ENCODE measurements at places on chromosomes 11 and 22.

GRCh38 chr11:18721561-18722292 lies 4.3 kb downstream of the IGSF22 start:
- no peak for DNase-seq

DNA sequence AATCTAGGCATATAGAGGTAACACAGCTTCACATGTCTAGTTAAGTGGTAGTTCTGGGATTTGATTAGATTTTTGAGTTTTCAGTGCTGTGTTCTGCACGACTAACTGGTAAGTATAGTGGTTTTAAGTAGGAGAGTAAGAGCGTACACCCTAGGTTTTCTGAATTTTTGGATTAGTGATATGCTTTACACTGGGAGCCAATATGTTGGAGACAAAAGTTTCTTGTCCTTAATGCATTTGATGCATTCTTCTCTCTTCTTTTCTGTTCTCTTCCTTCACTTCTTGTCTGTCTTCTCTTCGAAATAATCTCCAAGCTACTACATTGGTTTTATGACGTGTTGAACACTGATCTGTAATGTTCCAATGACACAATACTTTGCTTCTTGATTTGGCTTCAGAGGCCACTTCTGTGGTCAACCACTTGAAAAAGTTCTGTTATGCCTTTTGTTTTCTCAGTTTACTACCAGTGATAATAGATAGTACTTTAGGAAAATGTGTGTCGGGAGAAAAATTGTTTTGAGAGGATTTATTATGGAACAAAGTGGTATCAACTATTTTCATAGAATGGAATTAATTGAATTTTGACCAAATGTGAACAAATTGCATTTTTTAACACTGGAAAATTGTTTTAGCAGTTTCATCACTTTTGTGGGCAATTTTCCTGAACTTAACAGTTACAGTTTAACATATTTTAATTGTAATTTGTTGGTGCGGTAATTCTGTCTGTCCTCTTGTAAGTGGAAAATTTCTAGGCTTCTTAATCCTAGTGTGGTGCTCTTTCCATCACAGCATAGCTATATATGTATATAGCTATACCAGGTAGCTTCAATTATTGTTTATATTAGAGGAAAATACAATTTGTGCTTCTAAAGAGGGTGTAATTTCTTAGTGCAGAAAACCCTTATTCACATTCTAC lies 2.6 kb downstream of the PDE3B start:
- peak; percentile 15 for DNase-seq

DNA sequence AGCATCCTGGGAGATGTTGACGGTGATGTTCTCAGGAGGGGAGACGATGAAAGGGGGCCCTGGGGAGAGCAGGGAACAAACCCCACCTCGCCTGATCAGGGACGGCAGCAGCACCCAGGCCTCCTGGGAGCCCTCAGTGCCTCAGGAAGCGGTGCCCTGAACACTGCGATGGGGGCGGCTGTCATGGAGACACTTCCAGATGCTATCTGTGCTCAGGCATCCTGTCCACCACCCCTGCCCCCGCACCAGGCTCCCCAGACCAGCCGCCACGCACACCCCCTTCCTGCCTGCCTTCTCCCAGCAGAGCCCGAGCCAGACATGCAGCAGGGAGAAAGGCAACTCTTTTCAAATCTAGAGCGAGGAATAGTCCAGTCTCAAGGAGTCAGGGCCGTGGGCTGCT lies 20.6 kb downstream of the IGSF9B start:
- DNase-seq, result no peak

DNA sequence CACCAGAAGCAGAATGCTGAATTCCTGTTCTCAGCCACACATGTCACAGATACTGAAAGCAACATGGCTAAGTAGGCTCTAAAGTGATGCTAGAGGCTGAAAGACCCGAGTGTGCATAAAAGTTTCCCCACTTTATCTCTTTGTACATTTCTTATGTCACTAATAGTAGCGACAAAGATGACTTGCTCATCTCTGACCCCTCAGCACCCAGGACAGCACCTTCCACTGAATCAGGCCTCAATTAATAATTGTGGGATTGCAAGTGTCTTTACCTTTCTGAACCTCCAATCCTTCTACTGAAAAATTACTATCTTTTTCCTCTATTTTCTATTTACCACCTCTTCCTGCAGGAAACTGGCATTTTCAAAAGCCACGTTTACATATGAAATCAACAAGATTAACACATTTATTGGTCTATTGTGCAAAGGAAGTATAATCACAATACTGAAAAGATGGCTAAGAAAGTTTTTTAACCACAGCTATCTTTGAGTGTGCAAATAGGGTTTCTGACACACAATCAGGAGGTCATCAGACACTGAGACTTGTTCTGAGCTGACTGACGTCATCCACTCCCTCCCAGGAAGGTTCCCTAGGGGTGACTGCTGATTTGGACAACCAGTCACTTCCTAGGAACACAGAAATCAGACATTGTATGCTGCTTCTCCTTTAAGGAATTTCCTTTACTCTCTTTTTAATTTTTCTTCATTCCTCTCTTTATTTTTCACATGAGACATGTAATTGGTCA lies 213.9 kb upstream of the ISX start:
- DNase-seq, result no peak

GRCh38 chr22:36333644-36334043 lies 54.1 kb downstream of the MYH9 start:
- DNase-seq, result no peak

DNA sequence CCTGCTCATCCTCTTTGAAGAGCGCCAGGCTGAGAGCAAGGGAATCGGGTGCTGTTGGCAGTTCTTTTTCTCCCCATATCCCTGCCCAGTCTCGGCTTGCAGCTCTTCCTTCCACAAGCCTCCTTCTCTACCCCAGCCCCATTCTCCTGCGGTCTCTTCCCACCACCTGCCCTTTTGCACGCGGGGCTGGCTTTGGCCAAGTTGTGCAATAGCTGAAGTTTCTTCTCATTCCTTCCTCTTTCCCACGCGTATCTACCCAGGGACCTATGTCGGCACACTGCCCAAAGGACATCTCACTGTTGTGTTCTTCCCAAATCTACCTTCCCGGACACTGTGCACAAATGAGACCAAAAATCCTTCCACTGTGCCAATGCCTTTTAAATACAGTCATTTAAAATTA lies 22.3 kb upstream of the HTR3A start:
- no peak for DNase-seq

GRCh38 chr11:58917159-58917783 lies 22.0 kb upstream of the GLYATL1 start:
- no peak for DNase-seq

DNA sequence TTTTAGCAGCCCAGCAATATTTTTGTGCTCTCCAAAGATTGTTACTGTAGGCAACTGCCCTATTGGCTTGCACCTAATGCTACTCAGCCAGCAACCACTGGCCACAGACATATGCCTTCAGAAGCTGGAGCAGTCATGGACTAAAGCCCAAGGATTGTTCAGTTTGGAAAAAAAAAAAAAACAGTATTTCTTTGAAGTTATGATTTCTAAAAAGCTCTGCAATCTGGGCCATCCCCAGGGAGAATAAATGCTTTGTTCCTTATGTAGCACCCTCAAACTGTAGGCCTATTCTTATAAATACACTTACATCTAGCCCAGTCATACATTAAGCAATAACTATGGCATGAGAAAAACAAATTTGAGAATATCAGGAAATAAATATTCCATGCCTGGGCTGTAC lies 2190.5 kb upstream of the RAG2 start:
- peak; percentile 44 for DNase-seq

DNA sequence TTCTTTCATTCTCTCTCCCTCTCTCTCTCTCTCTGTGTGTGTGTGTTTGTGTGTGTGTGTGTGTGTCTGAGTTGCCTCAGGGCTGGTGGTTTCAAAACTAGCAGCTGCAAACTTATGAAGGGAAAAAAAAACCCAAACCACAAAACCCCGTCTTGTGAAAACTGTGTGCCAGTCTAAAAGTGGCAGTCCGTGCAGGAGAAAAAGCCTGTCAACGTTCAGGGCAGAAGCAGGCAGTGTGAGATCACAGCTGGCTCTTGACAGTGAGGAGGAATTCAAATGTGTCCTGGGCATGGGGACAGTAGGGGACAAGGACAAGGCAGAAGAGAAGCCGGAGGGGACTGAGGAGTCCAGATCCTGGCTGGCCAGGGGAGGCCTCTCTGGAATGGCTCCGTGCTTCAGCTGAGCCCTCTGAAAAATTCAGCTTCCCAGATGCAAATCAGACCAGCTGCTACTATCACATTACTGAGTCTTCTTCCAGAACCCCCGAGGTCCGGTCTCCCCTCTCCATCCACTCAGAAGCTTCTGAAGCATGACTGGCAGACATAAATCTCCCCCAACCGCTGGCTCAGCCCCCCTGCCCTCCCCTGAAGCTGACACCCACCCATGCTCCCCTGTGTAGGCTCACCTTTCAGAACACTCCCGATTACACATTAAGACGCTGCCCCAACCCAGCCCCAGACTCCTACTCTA lies 31.9 kb downstream of the FLI1 start:
- no peak for DNase-seq

GRCh38 chr11:75982309-75982708 lies 167.3 kb downstream of the UVRAG start:
- no peak for DNase-seq

DNA sequence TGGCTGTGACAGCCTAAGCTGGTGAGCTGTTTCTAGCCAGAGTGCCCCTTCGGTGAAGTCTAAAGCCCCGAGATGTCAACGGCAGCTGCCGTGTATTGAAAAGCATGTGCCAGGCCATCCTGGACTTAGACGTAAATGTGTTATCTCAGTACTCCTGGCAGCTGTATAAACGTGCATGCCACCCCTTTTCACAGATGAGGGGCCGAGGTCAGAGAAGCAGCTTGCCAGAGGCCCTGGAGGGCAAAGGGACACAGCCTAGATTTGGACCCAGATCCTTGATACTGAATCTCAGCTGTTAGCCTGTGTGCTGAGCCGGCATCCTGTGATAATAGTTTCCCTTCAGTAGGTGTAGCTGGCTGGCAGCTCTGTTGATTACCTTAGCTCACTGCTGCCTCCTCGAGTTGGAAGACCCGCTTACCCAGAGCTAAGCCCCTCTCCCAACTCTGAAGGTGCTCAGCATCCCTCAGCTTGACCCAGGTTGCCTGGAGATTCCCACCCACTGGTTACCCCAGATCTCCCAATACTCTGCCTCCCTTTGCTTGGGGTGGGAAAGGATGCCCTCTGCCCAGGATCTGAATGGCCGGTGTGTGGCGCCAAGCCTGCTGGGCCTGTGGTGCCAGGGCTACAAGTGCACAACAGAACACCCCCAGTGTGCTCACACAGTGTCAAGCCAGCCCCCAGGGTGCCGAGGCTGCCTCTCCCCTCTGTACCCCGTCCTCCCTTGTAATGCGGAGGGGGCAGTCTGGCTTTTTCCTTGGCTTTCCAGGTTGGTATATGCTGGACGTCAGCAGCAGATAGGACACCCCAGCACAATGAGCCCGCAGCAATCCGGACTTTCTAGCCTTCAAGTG lies 59.8 kb upstream of the WNT7B start:
- DNase-seq, result no peak

DNA sequence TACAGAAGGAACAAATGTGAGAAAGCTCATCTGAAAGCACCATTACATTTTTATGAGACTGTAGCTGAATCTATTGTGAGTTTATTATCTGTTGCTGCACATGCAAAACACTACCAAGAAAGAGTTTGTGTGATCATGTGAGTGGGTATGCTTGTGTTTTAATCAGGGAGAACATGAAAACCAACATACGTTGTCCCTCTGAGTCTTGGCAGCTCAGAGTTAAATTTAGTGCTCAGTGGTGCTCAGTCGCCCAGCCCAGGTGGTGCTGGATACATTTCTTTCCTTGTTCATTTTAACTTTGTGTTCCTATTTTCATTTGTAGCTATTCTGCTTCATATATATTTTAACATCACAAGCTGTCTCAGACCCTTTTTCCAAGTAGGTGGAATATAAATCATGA lies 500.6 kb downstream of the NTM start:
- DNase-seq, result no peak

GRCh38 chr11:2531987-2532703 lies 87.3 kb downstream of the KCNQ1 start:
- no peak for DNase-seq

- no peak for DNase-seq
These were observed 7.8 kb upstream of the DKK3 start for GRCh38 chr11:12016246-12016645.

- DNase-seq, result no peak
These were observed 4.6 kb downstream of the CTSF start for GRCh38 chr11:66563832-66564231.

DNA sequence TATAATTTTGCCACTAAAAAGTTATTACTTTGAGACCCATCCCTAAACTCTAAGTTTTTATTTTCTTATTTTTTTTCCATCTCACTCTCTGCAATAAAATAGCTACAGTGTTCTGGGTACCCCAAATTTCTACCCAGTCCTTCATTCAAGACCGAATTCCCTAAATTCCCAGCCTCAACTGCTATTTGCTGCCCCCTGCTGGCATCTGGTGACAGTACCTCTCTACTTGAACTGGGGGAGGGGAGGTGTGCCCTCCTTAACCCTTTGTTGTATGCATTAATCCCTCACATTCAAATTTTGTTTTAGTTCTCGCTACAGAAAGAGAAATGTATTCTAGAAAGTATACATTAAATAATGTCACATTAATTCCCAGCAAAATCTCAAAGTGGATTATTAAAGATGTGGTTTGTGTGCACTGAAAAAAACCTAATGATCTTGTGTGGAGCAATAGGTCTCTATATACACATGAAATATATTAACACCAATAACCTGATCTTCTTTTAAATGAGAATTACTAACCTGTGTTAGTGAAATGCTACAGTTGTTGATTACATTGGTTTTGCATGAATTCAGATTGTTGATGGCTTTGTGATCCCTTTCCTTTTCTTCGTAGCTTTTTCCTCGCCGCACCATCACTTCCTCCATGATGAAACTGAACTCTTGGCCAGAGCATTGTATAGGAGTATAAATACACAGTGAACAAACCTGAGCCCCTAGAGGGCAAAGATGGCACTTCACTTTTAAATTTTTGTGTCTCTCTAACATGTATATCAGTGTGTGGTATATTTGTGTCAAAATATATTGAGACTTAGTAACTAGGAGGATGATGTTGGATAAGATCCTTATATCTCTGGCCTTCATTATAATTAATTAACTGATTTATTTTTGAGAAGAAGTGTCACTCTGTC lies 590.0 kb downstream of the METTL15 start:
- DNase-seq, result no peak

DNA sequence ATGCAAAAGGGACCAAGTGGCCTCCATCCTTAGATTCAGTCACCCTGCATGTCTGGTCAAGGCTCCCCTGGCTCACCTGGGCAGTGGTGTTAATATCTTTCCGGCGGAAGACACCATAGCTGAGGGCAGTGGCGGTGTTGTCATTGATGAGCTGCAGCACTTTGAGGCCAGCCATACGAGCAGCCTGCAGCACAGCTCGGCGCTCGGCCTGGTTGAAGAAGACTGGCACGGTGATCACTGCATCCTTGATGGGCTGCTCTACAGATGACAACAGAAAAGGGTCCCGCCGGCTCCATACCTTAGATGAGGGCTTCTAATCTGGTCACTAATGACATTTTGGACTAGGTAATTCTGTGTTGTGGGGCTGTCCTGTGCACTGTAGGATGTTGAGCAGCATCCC lies 2.6 kb downstream of the HYOU1 start:
- DNase-seq, result no peak

DNA sequence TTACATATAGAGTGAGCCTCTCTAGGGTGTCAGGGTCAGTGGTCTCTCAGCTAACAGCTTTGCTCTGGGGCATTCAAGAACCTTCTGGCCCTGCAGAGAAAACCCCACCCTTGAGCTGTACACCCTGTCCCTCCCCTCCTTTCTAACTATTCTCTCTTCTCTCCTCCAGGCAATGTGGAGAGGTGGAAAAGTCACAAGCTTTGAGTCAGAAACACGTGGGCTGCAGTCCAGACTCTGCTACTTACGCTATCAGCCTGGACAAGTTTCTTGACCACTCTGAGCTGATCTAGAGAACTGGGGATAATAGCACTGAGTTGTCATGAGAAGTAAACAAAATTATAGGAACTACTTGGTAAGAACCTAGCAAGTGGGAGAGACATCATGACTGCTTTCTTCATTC lies 10.7 kb upstream of the FAM83F start:
- DNase-seq, result no peak

All from NCI-H446 treated with DMSO at 0.1 percent for 48 hours (cell line).